ENCODE measurements at places on chromosomes 6 and 20.

GRCh38 chr6:32610682-32611296, 21.1 kb upstream of the HLA-DRB1 start:
- no peak for DNase-seq

DNA sequence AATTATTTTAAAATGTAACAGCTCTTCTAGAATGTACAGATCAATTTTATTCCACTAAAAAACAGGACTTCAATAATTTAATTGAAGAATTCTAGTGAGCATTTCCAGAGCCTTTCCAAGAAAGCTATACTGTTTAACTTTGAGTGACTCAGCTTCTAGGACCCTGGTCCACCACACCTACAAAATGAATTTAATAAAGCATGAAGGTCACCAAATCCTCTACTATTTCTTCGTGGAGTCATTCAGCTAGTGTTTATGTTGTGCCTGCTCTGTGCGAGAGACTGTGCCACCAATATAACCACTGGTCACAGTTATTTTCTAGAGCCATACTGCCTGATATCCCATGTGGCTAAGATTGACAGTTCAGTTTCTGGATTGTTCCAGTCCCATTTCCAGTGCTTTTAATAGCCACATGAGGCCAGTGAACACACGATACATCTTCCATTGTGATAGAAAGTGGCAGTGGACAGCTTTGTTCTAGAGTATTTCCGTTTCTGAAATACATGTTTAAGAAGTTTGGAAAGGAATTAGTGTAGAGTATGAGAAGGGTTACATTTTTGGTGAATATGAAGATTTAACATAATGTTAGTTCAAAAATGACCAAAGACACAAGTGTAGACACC, 160.7 kb downstream of the MTHFD1L start:
- no peak for DNase-seq

GRCh38 chr20:62682912-62683517, 25.6 kb upstream of the NTSR1 start:
- DNase-seq = no peak

DNA sequence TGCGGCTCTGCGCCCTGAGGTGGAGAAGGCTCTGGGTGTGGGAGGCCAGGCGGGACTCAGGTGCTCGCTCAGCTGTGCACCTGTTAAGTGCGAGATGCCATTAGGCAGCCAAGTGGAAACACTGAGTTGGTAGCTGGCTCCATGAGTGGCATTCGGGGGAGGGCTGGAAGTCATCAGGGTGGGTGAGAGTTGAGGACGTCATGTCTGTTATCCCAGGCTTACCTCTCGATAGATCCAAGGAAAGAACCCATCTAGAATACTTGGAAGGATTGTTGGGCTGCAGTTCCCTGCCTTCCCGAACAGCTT, 41.3 kb downstream of the TAF8 start:
- no peak for DNase-seq

DNA sequence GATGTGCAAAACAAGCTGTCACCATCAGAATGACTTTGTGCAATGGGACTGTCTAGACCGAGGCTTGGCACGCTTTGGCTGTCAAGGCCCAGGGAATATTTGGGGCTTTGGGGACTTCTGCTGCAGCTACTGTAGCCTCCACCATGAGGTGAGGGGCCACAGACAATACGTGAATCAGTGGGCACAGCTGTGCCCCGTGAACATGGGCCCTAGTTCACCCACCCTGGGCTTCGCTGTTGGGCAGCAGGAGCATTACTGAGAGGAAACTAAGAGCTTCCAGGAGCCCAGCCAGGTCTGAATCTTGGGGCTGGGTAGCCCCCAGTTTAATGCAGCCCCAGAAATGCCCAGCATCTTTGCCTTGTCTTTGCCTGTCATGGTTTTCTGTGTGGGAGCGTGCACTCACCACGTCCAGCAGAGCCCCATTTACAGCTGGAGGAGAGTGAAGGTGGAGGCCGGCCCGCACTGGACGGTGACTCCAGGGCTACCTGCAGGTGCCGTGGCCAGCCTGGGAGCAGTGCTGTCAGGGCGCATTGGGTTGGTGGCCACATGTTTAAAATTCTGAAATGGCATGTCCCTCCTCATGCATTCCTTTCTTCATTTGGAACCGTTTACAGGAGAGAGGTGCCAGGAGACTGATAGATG, 34.7 kb downstream of the DUSP22 start:
- DNase-seq = no peak

DNA sequence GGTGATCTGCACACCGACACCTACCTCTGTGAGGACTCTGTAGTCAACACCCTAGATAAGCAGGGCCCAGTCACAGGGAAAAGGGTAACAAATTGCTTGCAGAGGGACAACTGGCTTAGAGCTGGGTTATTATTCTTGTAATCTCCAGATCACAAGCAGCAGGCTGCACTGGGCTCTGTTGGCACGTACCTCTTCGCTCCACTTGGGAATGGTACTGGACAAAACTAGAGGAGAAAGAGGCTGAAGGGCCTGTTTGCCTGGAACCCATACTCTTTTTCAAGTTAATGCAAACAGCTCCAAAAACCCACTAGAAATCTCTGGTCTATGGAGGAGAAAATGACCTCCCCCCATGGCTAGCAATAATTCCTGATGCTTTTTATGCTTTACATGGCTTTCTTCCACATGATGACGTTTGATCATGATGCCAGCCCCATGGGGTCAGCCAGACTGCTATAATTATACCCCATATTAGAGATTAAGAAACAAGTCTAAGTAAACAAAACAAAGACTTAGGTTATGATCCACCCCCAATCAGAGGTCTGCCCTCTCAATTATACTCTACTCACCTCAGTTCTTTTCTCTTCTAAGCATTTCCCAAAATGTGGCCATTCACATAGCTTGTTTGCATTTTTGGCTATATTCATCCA, 190.0 kb downstream of the UNC5CL start:
- no peak for DNase-seq

GRCh38 chr6:113642714-113643406, 214.3 kb upstream of the MARCKS start:
- DNase-seq = no peak

DNA sequence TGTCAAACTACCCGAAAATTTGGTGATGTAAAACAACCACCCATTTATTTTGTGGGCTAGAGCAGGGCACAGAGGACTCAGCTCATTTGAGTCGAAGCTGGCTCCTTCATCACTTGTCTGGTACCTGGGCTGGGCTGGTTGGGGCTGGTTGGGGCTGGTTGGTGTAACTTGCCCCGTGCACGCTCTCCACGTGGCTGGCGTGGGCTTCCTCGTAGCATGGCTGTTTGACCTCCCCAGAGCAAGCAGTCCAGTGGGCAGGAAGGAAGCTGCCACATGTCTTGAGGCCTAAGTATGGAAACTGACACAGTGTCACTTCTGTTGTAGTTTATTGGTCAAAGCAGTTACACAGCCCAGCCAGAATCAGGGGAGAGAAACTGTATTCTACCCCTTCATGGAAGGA, 27.1 kb downstream of the BCAS4 start:
- no peak for DNase-seq

DNA sequence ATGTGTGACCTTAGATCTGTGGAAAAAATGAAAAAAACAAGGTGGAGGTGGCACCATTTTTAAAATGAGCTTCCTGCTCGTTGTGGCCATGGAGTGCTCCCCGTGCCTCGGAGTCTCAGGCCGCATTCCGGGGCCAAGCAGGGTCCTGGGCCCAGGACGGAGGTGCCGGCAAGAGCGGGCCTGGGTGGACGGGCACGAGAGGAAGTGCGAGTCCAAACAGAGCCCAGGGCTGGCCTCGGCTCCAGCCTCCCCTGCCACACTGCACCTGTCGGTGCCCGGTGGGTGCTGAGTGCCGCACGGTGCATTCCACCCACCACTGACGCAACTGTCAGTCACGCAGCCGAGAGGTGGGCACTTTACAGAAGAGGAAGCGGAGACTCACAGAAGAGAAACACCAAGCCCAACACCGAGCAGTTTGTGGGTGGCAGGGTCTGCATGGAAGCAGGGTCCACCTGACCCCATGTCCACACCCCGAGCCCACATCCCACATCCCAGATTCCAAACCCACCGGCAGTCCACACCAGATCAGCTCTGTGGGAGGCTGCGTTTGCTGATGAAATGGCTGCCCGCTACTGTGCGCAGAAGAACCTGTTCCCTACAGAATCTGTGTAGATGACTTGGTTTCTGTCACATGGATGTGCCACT, 97.7 kb downstream of the PSMB1 start:
- DNase-seq = no peak

- DNase-seq = no peak
Observed at GRCh38 chr20:29326376-29327070, 1930.9 kb upstream of the DEFB115 start.

DNA sequence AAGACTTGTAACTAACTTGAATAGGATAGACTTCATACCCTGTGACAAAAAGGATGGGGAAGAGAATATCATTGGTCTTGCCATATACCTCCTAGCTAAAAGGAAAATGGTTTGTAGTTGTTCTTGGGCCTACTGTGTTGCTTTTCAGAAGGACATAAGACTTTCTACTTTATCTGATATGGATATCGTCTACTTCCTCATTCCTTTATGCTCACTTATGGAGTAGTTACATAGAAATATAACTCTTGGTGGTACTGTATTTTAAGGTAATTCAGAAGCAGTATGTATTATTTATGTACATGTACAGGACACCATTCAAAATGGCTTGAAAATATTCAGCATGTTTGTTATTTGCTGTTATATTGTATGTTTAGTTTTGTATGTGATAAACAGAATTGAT, 8.0 kb downstream of the FAM217B start:
- DNase-seq = no peak

DNA sequence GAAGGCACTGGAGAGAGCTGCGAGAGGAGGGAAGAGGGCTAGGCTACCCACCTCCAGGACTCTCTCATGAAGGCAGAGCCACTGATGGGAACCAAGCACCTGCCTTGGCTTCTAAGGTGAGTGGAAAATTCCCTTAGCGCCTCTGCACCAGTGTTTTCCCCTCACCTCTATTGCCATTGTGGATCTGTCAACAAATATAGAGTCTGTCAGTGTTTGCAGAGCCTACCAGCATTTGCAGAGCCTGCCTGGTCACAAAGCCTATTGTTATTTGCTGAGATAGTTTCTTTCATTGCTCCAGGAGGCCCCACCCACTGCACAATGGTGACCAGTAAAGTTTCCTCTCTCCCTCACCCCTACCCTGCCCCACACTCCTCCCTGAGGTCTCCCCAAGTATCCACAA, 141.9 kb downstream of the MRPL14 start:
- DNase-seq = no peak

DNA sequence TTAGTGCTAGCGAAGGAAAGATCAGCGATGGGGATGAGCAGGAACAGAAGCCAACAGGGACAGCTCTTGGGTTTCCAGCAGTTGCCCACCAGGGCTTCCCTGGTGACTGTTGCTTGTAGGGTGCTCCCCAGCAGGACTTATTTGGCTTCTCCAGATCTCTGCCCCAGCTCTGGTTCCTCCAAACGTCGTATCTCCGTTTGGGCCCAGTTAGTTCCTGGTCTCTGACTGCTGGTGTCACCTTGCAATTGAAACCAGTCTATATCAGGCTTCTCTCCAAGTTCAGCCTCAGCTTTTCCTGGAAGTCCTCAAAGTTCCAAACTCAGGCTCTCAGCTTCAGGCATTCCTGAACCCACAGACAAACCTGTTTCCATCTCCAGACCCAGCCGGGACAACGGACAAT, 70.8 kb upstream of the NXT1 start:
- no peak for DNase-seq

DNA sequence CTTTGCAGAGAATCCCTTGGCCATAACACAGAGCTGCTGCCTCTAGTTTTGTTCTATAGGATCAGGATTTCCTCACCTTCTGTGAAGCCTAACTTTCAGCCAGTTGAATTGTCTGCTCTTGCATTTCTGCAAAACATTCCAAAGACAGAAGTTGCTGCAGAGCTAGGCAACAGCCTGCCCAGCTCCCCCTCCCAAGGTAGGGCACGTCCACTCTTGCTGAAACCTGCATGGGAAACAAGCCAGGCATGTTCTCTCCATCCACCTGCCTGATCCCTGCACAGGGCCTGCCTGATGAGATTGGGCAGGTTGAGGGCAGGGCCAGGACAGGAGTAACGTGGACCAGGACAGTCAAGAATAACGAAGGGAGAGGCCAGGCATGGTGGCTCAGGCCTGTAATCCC, 58.9 kb upstream of the NAA20 start:
- DNase-seq = no peak

- no peak for DNase-seq
Observed at GRCh38 chr20:4894981-4895381, 106.3 kb downstream of the SLC23A2 start.

DNA sequence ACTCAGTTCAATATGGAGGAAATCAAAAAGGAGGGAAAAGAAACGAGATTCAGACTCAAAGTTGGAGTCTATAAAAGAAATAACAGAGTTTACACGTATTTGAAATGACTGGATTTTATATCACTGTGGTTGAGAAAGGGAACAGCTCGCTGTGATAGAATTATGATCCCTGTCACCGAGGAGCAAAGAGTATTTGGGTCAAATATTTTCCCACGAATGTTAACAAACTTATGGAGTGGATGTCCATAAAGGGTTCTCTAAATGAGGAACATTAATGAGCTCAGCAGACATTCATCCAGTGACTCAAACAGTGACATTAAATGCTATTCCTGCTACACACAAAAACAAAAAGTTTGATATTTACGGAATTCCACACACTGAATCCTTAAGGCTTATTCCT, 57.9 kb downstream of the FHL5 start:
- DNase-seq = no peak

- DNase-seq = no peak
Observed at GRCh38 chr20:63127700-63128364, 88.1 kb downstream of the YTHDF1 start.

GRCh38 chr6:140052736-140053729, 678.6 kb upstream of the CITED2 start:
- DNase-seq = no peak

DNA sequence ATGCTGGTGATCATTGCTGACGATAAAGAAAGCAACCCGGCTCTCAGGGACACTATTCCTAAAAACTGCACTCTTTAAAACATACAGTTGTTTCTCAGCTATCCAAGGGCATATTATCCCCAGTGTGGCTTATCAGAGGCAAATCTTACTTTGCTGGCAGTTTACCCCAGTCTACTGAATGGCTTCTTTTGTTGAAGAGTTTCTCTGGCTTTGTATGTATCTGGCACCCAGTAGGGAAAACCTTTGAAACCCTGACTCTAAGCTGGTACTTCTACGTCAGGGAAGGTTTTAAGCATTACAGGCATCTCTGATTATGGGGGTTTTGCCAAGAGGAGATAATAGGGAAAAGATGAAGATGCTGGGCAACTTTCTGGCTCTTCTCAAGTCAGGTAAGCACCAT, 637.6 kb upstream of the CHD6 start:
- no peak for DNase-seq

GRCh38 chr20:24617080-24617432, 147.6 kb downstream of the SYNDIG1 start:
- DNase-seq = no peak

- no peak for DNase-seq
Observed at GRCh38 chr6:136550045-136550329, 235 bp downstream of the MAP7 start.

Measured in CD4-positive, alpha-beta T cell treated with Interleukin-4 for 4 hours (primary cell).